ENCODE measurements at places on chromosomes 13 and 19. TPM values are rescaled to one million over a fixed set of nuclear protein-coding genes. Genes with fewer than 3 reads are reported as not detected.
A peak's percentile ranks its signal among the peaks of the same experiment; 100 is the strongest.

DCLK1 gene
- total RNA-seq: 12.2 TPM

GPR12 gene
- not detected for total RNA-seq

PSG7 gene
- total RNA-seq: not detected

POU2F2 gene
- not detected for total RNA-seq

AZU1 gene
- not detected for total RNA-seq

LMTK3 gene
- 1.1 TPM for total RNA-seq

ZNF470 gene
- 3.8 TPM for total RNA-seq

KIR2DL1 gene
- total RNA-seq: not detected

NPAS1 gene
- 0.52 TPM for total RNA-seq

PEG3 gene
- 1.0 TPM for total RNA-seq

ICAM4 gene
- 0.35 TPM for total RNA-seq

GRCh38 chr13:73417012-73417615 is 358.3 kb downstream of the KLF5 start:
- DNase-seq: peak; percentile 33

DNA sequence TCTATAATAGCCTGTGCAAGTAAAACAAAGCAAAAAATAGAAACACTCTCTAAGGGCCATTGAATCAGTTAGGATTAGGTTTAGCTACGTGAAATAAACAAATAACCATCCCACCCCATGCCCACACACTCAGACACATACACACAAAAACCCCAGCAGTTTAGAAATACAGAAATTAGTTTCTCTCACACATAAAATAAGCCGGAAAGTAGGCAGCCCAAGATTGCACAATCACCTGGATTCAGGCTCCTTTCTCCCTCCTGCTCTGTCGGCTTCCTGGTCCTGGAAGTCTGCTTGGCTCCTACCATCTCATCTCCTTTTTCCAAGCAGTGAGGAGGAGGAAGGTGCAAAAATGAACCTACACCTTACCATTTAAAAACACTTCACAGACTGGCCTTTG is 22.6 kb upstream of the USP12 start:
- DNase-seq: peak; percentile 55

DNA sequence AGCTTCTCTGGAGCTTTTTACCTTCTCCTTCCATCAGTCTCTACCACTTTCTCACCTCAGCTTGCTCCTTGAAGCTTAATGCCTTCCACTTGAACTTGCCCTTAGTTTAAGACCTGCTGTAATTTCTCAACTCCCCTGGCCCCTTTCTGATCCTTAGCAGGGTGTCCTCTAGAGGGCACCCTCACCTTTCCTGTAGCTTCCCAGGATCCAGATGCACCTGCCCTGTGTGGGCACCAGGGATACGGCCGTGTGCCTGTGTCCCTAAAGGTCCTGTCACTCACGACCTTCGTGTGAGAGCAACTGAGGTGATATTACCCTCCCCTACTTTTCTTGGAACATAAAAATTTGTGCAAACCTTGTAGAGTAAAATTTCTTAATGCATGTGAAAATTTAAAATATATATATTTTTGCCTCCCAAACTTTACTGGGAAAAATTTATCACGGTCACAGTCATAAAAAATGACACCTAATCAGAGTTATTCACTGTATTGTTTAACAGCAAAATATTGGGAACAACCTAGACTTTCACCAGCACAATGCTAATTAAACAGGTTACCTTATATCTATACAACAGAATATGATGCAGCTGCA is 46.4 kb downstream of the PSG3 start:
- peak; percentile 50 for DNase-seq

- DNase-seq: no peak
These were observed 7.7 kb downstream of the PPP1R12C start for GRCh38 chr19:55109527-55110291.

DNA sequence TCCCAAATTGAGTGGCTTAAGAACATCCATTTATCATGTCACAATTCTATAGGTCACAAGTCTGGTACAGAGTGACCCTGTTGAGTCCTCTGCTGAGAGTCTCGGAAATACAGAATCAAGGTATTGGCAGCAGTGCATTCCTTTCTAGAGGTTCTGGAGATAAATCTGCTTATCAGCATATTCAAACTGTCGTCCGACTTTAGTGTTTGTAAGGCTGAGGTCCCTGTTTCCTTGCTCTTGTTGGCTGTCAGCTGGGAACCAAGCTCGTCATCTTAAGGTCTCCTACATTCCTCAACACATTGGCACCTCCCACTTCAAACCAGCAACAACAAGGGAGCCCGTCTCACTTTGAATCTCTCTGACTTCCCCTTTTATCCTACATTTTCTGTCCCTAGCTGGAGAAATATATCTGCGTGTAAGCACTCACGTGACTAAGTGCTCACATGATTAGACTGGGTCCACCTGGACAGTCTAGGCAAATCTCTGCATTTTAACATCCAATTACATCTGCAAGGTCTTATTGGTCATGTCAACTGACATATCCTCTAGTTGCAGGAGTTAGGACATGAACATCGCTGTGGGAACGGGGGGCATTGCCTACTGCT is 886.8 kb downstream of the PCDH9 start:
- DNase-seq: no peak

DNA sequence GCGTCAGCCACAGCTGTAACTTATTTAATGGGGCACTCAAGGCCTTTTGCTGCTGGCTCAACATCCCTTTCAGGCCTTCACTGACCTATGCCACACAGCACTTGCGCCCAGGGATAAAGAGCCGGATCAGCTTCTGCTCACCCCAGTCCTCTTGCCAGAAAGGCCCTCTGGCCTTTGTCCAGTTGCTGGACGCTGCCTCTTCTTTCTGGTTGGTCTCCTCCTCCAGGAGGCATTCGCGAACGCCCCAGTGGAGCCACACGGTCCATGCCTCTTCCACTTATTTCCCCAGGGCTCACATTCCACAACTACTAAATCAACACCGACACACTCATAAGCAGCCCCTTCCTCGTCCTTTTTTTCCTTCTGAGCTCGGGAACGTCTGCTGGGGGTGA is 3.7 kb upstream of the ZNF329 start:
- peak; percentile 31 for DNase-seq

- DNase-seq: no peak
These were observed 44.9 kb downstream of the C13orf46 start for GRCh38 chr13:113928685-113929627.

- DNase-seq: no peak
These were observed 93.9 kb downstream of the PCDH17 start for GRCh38 chr13:57725480-57725879.

GRCh38 chr13:26968431-26969341 is 202.9 kb downstream of the USP12 start:
- peak; percentile 69 for DNase-seq

DNA sequence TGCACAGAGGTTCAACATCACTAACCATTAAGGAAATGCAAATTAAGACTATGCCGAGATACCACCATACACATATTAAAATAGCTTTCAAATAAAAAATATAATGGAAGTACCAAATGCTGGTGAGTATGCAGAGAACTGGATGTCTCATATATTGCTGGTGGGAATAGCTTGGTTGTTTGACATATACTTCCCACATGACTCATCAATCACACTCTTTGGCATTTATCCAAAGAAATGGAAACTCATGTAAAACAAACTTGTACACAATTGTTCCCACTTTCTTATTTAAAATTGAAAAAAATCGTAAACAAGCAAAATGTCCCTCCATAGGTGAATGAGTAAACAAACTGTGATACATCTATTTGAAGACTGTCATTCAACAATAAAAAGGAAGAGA is 982.6 kb upstream of the ATXN8OS start:
- peak; percentile 2 for DNase-seq

DNA sequence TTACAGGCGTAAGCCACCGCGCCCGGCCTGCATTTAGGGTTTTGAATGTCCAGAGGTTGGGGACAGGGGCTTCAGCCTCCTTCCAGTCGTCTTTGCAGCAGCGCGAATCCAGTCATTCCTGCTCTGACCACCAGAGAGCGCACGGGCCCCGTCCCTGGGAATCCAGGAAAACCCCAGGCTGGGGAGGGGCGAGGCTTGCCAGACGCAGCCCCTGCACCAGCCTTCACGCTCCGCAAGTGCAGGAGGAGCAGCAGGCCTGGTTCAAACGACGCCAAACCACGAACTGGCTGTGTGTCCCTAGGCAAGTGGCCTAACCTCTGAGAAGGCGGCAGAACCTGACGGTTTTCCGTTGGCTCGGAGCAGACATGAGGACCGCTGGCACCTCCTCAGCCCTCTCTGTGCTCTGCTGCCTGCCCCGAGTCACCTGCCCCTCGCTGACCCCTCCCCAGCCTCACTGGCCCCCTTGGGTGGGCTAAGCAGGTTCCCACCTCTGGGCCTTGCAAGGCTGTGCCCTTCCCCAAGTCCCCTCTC is 2.0 kb upstream of the RNF126 start:
- DNase-seq: peak; percentile 48

DNA sequence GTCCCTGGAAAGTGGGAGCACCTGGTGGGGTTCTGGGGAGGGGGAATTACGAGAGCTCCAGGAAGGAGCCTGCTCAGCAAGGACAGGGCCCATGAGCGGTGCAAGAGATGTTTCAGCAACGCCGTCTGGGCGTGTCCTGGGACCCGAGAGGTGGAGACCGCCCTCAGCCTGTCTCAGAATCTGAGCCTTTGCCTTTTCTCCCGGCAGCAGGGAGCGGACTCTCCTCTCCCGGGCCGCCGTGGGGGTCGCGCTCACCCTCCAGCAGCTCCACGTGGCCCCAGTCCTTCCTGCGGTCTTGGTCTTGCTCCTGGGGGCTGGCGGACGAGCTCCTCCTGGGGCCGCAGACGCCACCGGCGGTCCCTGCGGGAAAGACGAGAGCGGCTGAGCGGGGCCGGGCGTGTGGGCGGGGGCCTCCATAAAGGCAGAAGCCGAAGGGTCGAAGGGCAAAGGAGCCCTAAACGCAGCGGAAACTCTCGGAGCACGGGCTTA is 714 bp downstream of the POLRMT start:
- peak; percentile 15 for DNase-seq

DNA sequence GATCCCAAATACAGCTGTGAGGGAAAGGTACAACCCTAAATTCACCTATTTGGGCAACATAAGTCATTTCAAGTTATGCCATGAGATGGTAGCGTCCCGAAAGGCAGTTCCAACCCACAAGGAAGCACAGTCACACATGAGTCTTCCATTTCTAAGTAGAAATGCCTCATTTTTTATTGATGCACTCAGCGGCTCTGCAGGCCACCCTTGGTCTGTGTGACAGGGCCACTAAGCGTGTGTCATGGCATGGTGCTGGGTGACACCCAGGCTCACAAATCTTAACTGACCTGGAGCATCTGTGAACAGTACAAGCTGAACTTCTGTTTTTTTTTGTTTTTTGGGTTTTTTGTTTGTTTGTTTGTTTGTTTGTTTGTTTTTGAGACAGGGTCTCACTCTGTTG is 15.1 kb downstream of the RAB20 start:
- no peak for DNase-seq

DNA sequence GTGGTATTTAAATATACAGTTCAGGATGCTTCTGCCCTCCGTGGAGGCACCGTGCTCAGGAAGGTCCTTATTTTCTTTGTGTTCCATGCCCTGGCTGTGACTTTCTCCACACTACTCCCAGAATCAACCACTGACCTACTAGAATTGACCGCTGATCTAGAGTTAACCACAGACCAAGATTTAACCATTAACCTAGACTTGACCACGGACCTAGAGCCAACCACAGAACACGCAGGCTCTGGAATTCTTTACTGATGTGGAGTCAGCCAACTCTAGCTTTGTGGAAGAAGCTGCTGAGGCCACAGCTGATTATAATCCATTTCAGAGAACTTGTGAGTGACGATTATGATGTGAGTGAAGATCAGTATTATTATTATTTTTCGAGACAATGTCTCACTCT is 18.0 kb downstream of the GTF2F2 start:
- DNase-seq: peak; percentile 90

- no peak for DNase-seq
These were observed 245.5 kb upstream of the TSHZ3 start for GRCh38 chr19:31594701-31595100.

- DNase-seq: no peak
These were observed at the start of gene TMEM238 for GRCh38 chr19:55384131-55384919. TSS of gene TMEM238 (minus strand) at chr19:55384292. CDS start at chr19:55384259, 33 bp downstream.

DNA sequence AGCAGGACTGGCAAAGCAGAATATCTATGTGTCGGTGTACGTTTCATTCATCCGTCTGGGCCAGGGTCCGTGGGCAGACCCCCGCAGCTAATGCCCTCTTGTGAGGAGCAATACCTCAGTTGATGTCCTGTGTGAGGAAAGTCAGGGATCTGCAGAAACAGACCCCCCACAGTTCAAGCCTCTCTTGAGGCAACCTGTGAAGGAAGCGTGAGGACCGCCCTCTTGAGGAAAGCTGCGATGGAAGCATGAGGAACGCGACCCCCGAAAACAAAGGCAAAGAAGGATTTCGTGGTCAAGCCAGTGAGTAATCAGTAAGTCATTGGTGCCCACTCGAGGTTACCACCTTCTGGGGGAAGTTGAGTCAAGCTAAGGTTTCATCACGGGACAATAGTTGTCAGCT is 20.9 kb upstream of the ZNF83 start:
- DNase-seq: no peak
